ENCODE measurements at places on chromosomes 1 and 21. TPM values are rescaled to one million over a fixed set of nuclear protein-coding genes. Genes with fewer than 3 reads are reported as not detected.

The SMCP gene
- total RNA-seq = not detected

The RPTN gene
- total RNA-seq = not detected

DNA sequence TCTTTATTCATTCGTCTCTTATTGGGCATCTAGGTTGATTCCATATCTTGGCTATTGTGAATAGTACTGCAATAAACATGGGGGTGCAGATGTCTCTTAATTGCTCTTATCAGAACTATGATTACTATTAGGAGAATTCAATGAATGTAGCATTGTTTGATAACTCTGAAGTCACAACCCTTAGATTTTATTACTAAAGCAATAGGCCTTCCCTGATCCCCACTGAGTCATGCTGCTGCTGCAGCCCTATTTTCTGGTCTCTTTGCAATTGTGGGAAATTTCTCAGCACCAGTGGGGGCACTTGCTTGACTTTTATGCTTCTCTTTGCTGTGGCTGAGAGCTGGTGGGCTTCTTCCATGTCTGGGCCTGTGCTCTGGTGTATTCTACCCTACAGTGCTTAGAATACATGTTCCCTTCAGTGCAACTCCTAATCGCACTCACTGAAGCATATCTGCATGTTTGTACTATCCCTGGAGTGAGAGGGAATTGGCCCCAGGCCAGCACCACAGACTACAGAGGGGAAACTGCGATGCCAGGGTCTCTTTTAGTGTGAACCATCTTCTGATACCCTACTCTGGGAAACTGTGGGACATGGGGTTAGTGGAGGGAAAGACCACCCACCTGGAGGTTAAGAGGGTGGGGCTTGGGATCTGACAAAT lies 52.2 kb upstream of the ROR1 start:
- H3K36me3 ChIP-seq = no peaks in the 10 kb centered on the region
- H3K27ac ChIP-seq = no peak overlapping the region
- no peak overlapping the region for H3K4me3 ChIP-seq
- H3K27me3 ChIP-seq = peaks cover 4% of the 10 kb centered on the region
- no peak for DNase-seq

DNA sequence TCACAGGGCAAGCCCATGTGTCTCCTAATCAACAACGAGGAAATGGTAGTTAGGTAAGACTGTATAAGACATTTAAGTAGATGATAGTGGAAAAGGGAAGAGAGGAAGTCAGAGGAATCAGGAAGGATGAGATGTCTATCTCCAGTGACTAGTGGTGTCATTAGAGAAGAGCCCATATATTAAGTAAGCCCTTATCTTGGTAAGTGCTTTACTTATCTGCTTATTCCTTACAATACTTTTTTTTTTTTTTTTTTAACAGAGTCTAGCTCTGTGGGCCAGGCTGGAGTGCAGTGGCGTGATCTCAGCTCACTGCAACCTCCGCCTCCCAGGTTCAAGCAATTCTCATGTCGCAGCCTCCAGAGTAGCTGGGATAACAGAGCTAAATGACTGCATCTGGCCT lies 29.5 kb downstream of the RNF11 start:
- peaks cover 75% of the 10 kb centered on the region for H3K4me1 ChIP-seq
- peaks cover under 1% of the 10 kb centered on the region for H3K36me3 ChIP-seq
- no peak for DNase-seq
- no peaks in the 10 kb centered on the region for H3K27me3 ChIP-seq
- no peak overlapping the region for H3K4me3 ChIP-seq

- no peaks in the 10 kb centered on the region for H3K27me3 ChIP-seq
- H3K4me1 ChIP-seq = peaks cover 62% of the 10 kb centered on the region
- H3K4me3 ChIP-seq = peak overlapping the region; percentile 99
- peak overlapping the region; percentile 98 for H3K27ac ChIP-seq
Measured at GRCh38 chr1:100266741-100267140, 725 bp downstream of the RTCA start.
